NCI-H2227 treated with DMSO at 0.1 percent for 48 hours (cell line): ENCODE measurements at places on chromosomes 3 and 15.

DNA sequence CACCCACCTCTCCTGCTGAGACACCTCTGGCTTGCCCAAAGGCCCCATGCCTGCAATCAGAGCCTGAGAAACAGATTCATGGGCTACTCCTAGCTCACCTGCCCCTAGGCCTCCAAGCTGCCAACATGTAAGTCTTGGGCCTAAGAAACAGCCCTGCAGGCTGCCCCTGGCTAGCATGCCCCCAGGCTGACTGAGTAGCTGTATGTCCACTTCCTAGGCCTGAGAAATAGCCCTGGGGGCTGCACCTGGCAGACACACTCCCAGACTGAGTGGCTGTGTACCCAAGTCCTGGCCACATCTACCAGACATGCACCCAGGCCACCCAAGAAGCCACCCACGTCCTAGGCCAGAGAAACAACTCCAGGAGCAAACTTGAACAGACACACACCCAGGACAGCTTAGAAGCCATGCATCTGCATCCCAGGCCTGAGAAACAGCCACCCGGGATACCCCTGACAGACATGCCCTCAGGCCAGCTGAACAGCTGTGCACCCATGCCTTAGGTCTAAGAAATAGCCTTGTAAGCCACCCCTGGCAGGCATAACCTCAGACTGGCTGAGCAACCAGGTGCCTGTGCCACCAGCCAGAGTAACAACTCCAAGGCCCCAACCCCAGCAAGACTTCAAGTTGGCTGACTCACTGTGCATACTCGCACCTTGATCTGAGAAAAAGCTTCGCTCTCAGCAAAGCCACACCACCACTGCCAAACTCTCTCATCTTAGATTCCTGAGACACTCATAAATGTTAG lies 12.0 kb upstream of the NRG4 start:
- no peak for DNase-seq

DNA sequence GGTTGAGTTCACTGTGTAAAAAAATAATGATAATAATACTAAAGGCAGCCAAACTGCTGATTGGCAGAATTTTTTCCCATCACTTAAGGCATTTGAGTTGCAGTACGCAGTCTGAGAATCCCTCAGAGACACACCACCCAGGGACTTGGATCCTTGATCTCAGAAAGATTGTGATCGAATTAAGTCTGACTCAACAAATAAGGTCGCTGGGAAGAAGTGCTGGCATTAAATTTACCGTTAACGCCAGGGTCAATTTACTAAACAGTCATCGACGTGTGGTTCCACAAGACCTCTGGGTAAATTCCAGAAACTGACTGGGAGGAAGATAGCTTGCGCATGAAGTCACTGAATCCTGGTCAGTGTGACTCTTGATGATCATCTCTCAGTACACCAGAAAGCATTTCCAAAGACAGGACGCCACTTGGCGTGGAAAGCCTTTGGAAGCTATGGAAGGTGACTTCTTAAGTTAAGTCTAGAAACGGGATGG lies 48.3 kb upstream of the CGNL1 start:
- DNase-seq: no peak

DNA sequence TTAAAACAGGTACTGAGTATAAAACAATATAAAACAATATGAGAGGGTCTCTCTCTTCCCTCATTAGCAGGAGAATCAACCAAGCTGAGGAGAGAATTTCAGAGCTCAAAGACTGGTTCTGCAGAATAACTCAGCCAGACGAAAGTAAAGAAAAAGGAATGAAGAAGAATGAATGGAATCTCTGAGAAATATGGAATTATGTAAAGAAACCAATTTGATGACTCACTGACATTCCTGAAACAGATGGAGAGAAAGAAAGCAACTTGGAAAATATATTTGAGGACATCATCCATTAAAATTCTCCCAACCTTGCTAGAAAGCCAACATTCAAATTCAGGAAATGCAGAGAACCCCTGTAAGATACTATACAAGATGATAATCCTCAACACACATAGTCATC lies 630.9 kb downstream of the PYDC2 start:
- no peak for DNase-seq

- no peak for DNase-seq
Measured at GRCh38 chr3:157290766-157291165, 130.8 kb upstream of the CCNL1 start.

GRCh38 chr15:47618241-47618640 lies 99.1 kb upstream of the SEMA6D start:
- DNase-seq: no peak

- no peak for DNase-seq
Measured at GRCh38 chr15:41797201-41797944, 23.1 kb downstream of the MAPKBP1 start.

- DNase-seq: no peak
Measured at GRCh38 chr15:52308446-52309153, 13.0 kb upstream of the MYO5C start.

- DNase-seq: no peak
Measured at GRCh38 chr3:39143051-39143885, 10.1 kb downstream of the CSRNP1 start.

- DNase-seq: no peak
Measured at GRCh38 chr3:83248454-83248853, 1487.0 kb upstream of the GBE1 start.

DNA sequence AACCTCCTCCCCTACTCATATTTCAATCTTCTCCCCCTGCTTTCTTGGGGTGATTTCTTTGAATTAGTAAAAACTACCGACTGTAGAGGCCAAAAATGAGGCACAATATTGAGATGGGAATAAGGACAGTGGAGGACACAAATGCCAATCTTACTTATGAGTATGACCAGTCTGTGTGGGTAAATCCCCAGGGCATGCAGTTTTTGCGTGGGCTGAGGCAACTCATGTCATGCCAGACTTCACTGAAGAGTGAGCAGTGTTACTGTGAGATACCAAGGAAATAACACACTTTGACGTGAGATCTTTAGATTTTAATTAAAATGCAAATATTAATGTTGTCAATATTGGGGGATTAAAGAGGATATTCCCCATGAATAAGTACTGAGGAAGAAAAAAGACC lies 254.3 kb upstream of the ICE2 start:
- no peak for DNase-seq

DNA sequence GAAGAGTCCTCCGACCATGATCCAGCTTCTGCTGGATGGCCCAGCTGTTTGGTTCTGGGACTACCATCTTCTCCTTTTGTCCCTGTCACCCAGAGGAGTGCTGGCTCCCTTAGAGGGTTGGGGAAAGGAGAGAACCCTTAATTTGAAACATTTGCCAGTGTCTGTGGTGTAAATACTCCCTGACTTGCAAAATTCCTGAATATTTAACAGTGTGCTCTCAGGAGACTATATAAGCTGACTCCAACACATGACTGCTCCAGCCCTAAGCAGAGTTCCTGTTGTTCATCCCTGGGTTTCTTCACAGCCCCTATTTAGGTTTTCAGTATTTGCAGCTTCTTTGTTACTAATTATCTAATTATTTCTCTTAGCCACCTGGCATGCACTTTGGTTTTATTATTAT lies 133.1 kb downstream of the CPNE4 start:
- no peak for DNase-seq

DNA sequence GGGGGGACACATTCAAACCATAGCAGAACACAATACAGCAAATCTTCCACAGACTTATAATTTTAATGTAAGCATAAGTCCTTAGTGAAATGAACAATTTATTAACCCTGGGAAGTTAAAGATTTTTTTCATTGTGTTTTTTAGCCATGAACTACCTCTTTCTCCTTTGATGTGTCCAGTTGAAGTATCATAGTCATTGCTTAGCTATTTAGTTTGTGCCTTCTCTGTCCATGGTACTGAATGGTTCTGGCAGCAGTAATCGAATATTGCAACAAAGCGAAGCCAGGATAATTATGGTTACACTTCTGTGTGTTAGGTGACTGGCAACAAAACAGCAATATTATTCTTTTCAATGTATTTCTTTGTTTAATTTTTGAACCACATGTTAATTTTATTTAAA lies 403.0 kb upstream of the ONECUT1 start:
- DNase-seq: no peak

DNA sequence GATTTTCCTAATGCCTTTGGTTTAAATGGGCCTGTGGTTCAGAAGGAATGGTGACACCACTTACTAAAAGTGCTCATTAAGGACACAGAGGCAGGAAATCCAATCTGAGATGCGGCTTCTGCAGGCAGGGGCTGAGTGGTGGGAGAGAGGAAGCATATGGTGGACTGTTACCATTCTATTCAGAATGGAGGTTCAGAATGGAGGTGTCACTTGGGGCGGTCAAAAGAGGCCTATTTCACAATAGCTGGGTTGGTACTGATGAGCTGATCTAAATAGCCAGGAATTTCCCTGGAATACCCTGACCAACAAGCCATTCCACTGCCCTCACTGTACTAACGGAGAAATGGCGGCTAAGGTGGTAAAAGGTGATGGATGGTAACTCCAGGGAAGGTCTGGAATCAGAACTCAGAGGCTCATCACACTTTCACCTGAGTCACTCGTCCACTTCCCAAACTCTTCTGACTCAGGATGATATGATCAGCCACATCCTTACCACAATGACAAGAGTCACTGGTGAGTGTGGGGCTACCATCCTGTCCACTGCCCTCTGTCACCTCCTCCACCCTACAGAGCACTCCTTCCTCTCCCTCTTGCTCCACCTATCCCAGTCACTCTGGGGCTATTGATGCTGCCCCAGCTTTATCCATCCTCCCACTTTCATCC lies 15.7 kb downstream of the RFT1 start:
- DNase-seq: no peak

- no peak for DNase-seq
Measured at GRCh38 chr3:158701420-158702065, 29.1 kb upstream of the LXN start.

DNA sequence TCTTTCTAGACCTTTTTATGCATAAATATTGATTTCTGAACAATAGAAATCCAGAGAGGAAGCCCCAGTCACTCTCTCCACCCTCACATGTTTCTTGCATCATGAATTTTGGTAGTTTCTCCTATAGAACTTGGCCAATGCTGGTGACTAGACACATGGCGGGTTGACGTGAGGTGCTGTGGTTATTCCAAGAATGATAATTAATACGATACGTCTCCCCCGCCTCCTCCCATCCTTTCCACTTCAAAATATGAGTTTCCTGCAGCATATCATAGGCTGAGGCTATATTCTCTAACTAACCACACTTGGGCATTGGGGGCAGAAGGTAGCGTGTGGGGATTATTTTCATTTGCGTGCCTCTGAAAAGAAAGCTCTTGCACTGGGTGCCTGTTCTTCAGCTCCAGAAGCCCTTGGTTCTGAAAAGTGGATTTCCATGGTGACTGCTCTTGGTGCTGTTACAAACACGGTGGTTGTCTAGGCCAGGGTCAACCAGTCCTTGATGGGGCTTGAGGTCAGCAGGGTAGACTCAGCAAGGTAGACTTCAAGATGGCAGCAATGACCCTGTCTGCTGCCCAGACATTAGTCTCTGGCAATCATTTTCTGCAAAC lies 5.3 kb downstream of the TNFSF10 start:
- DNase-seq: no peak

- no peak for DNase-seq
Measured at GRCh38 chr3:42705962-42706585, 3.5 kb upstream of the HHATL start.

- no peak for DNase-seq
Measured at GRCh38 chr3:113261626-113262303, 50.4 kb downstream of the BOC start.

DNA sequence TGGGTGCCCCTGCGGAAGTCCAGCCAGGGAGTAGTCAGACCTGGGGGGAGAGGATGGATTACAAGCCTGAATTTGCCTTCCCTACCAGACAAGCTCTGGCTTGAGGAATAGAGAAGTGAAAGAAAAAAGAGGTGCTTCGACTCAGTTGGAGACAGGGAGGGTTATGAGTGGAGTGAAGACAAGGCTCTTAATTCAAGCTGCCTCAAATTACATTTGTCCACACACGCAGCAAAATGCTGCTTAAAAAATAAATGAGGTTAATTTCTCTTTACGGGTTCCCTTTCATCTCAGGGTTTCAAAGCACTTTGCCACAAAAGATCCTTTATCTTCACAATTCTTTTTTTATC lies 49.0 kb upstream of the SLC4A7 start:
- DNase-seq: no peak

DNA sequence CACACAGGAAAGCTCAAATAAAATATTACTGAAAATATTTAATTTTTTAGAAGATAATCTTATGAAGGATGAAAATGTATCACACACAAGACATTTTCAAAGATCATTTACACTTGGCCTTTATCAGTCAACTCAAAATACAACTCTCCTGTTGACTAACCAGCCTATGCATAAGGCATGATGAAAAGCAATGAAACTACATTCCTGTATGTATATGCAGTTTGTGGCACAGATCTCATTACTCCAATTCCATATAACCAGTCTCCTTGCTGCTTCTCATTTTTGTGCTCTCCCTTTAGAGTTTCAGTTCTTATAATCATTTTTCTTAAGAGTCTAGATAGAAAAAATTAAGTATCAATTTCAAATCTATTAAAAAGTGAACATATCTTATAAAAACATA lies 25.8 kb downstream of the AQR start:
- DNase-seq: no peak

- peak; percentile 3 for DNase-seq
Measured at GRCh38 chr3:17336291-17336690, 406.1 kb downstream of the TBC1D5 start.

- no peak for DNase-seq
Measured at GRCh38 chr3:112376992-112377391, 44.0 kb downstream of the CD200 start.

DNA sequence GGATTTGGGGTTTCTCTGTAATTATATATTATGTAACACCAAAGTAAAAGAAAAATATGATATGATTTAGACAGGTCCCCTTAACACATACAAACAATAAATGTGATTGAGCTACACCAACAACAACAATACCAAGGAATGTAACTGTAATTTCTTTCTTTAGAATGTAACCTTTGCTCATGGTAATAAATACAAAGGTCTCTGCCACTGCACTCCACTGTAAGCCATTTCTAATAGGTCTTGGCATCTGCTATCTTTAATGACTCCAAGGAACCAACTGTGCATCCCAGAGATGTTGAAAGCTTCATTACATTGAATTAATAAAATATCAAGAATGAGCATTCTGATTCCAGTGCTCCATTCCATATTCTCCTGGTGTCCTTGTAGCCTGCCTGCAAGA lies 88.8 kb downstream of the PDZRN3 start:
- no peak for DNase-seq

DNA sequence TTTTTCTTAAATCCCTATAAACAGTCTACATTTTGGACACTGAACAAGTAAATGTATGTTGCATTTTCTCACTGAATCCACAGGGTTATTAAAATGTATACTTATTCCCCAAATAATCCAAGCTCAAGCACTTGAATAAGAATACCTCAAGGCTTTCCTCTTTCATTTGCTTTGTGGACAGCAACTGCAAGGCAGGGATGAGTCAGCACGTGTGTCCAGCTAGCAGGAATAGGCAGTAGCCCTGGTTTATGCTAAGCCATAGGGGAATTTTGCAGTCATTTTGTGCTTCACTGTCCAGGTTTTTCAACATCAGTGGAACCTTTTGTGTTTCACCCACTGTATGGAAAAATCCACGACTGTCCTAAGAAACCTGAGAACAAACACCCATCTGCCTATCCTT lies 96.7 kb upstream of the KCNMB2 start:
- no peak for DNase-seq
